ENCODE measurements at places on chromosomes 6 and 20. TPM values are rescaled to one million over a fixed set of nuclear protein-coding genes. Genes with fewer than 3 reads are reported as not detected.

- DNase-seq = no peak
Measured at GRCh38 chr6:166076625-166077024, 91.0 kb downstream of the TBXT start.

The IFNGR1 gene
- 105 TPM for total RNA-seq

The GRM1 gene
- total RNA-seq = not detected

- DNase-seq = no peak
Measured at GRCh38 chr6:148479497-148479896, 136.9 kb downstream of the SASH1 start.

- DNase-seq = no peak
Measured at GRCh38 chr6:158154816-158155215, 13.2 kb downstream of the SERAC1 start.

- DNase-seq = no peak
Measured at GRCh38 chr20:10423735-10424134, 10.3 kb downstream of the MKKS start.

The CAP2 gene
- 2.6 TPM for total RNA-seq

DNA sequence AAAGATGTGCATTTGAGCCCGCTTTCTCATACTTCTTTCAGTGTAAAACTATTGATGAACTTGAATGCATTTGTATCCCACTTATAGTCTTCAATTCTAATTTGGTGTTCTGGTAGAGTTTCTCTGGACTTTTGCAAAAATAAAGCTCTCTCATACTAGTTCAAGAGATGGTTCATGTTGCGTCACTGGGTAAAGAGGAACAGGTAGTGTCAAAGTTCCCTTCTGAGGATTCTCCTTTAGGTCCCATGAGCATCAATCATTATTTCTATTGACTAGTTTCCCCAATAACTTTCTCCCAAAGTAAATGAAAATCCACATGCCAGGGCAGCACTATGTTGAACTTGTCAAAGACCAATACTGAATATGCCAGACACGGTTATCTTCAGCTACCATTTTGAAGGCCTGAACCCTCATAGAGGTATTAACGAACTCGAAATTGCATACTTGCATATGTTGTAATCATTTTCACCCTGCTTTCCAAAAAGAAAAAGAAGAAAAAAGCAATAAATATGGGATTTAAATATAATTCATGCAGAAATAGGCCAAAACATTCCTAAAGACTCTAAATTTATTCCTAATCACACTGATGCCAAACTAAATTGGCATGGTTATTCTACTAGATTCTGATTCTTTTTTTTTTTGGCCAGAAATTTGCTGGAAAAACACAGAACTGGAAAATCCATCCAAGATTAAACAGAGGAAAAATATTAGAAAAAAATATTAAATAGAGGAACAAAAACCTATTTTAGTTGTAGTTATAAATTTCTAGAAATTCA, 84.5 kb downstream of the SGK1 start:
- no peak for DNase-seq

GRCh38 chr20:64053841-64054661, 4.6 kb upstream of the SOX18 start:
- DNase-seq = peak; percentile 94

DNA sequence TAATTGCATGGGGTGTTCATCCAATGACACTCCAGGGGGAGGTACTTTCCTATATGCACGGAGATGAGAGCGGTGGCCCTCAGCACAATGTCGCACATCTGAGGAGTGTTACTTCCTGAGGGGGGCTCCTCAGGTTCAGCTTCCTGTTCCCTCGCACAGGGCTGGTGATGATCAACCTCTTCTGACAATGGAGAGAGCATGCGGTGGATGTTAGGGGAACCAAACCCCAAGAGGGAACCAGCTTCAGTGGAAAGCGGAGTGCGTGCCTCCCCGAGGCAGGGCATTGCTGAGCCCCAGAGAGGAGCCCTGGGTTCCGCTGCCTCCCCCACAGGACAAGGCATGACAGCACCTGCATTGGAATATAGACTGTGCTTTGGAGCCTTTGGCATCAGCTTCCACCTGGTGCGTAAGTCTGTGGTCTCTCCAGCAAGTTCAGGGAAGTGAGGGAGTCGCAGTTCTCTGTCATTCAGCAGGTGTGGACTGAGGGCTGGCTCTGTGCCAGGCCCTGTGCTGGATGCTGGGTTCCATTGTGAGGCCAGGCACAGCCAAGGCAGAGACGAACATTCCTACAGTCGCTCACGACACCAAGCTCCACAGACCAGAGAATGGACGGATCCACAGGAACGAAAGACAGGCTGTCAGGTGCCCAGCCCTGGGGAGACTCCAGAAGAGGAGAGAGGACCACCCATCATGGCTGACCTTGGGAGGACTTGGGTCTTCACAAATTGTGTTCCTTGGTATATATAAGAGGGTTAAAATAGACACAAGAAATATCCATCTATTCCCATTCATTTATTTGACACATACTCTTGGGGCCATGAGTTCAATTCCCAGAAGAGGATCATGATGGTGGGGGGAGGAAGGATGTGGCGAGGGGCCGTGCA, 3.9 kb upstream of the ZNF831 start:
- no peak for DNase-seq

- DNase-seq = no peak
Measured at GRCh38 chr6:39247667-39248194, 18.5 kb upstream of the KCNK5 start.

DNA sequence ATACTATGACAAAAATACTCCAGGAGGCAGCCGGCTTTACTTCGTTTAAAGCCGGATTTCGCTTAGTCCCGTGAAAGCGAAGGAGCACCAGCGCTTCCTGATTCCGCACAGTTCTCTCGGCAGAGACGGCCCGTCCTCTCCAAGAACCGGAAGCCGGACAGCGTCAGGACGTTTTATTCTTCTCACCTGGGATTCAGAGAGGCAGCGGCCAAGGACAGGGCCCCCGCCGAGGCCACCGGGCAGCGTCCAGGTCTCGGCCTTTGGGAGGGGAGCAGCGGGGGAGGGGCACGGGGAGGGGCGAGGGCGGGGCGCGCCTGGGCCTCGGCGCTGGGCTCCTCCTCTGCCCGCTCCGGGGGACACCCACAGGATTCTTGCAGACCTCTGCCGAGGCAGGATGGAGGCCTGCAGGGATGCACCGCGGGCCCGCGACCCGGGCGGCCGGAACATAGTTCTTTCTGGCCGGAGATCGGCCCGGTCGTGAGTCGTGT, 2.8 kb upstream of the DIDO1 start:
- peak; percentile 62 for DNase-seq
